IPS DF 6.9 (cell line): ENCODE measurements at places on chromosomes 6 and 20.

- no peak for DNase-seq
Measured at GRCh38 chr20:16952965-16953364, 204.8 kb downstream of the OTOR start.

- no peak for DNase-seq
Measured at GRCh38 chr6:56227071-56227879, 20.1 kb downstream of the COL21A1 start.

DNA sequence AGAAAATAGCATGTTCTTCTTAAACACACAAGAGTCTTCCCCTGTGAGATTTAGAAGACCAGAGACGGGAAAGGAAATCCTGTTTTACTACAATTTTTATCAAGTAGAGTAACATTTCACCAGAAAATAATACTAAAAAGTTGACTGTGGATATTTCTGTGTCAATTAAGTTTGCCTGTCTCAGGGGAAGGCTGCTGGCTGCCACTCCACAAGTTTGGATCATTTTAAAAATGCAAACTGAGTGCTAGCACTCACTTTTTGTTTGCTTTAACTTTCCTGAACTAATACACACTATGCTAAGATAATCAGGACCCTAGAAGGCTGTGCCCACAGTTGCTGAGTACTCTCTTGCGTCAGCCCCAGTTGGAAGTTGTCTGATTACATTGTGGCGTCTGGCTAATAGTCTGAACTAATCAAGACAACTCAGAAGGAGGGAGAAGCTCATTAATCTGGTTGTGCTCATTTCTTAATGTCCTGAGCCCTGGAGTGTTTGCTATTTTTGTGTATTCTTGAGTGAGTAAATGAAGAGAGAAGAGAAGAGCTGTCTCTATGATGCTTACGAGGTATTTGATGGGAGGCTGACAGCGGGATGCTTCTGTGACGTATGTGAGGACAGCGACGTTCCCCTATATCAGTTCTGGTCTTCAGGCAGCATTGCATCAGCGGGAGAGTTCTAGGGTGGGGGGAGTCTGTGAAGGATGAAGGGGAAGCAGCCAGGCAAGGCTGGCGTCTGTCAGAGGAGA, 664.2 kb downstream of the QKI start:
- DNase-seq = no peak

DNA sequence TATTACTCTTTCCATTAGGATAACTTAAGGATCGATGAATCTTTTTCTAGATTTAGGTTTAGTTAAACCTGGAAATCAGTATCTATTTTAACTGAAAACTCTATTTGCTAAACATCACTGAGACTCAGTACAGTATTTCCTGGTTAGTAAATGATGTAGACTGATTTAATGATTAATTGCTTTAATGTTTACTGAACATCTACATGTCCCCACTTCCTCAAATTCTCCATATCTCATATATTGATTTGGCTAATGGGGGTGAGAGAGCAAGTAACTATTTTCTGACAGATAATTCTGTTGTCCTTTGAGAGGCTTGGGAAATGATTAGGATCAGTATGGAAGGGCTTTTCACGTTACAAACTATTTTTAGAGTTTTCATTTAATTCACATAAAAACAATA, 10.3 kb downstream of the MKKS start:
- DNase-seq = no peak

- no peak for DNase-seq
Measured at GRCh38 chr6:66814156-66814555, 1107.1 kb upstream of the EYS start.

DNA sequence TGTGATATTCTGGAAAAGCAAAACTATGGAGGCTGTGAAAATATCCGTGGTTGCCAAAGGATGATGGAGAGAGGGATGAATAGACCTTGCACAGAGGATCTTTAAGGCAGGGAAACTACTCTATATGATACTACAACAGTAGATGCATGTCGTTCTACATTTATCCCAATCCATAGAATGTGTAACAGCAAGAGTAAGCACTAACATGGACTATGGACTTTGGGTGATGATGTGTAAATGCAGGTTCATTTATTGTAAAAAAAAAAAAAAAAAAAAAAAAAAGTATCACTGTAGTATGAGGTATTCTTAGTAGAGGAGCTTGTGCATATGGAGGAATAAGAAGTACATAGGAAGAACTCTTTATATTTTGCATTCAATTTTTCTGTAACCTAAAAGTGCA, 507.5 kb downstream of the PHF3 start:
- DNase-seq = no peak
